ENCODE measurements at places on chromosomes 13 and 19. TPM values are rescaled to one million over a fixed set of nuclear protein-coding genes. Genes with fewer than 3 reads are reported as not detected.

DNA sequence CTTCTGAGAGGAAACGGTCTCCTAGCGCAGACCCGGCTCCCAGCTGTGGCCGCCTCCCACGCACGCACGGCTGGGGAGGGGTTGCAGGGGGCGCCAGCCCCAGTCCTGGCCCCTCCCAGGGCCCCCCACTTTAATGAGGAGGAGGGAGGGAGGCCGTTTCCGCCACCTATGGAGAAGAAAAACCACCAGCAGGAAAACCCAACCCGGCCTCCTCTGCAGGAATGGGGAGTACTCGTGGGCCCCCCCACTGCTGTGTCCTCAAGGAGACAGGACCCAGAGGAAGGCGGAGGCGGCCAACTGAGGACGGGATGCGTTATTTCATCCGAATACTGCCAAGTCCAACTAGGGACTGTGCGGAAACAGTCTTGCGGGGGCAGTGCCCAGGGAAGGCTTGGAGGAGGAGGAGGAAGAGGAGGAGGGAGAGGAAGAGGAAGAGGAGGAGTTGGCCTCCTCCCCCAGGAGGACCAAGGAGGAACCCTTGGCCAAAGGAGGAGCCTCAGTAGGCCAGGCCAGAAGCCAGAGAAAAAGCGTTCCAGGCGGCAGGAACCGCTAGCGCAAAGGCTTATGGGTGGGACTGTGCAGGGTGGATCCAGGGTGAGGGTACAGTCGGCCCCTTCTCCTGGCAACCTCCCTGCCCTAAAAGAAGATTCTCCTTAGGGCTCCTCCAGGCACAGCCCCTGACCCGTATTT lies 3.9 kb upstream of the SSBP4 start:
- DNase-seq: peak; percentile 73

DNA sequence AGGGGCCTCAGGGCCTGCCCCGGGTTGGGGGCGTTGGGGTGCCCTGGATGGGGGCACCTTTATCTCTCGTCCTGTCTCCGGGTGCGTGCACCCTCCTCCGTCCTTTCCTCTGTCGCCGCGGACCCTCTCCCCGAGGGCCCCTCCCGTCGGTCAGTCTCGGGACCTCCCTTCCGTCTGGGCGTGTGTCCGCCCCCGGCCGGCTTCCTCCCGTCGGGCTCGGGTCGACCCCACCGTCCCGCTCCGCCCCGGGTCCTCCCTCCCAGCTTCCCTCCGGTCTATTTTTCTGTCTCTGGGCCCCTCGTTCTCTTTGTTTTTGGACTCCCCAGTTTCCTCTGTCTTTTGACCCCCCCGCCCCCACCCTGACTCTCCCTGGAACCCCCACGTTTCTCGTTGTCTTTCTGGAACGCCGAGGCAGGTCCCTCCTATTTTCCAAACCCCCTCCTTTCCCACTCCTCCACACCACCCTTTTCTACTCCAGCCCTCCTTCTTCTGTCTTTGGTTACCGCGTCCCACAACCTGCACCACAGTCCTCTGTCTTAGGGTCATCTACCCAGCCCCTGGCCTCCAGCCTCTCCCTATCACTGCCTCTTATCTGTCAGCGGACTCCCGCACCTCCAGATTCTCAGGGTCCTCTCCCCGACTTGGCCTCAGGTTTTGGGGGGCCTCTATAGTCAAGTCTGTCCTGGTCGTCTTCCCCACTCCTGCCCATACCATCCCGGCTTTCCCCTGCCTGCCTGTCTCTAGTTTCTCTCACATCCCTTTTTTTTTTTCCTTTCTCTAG lies 757 bp downstream of the EGLN2 start:
- no peak for DNase-seq

DNA sequence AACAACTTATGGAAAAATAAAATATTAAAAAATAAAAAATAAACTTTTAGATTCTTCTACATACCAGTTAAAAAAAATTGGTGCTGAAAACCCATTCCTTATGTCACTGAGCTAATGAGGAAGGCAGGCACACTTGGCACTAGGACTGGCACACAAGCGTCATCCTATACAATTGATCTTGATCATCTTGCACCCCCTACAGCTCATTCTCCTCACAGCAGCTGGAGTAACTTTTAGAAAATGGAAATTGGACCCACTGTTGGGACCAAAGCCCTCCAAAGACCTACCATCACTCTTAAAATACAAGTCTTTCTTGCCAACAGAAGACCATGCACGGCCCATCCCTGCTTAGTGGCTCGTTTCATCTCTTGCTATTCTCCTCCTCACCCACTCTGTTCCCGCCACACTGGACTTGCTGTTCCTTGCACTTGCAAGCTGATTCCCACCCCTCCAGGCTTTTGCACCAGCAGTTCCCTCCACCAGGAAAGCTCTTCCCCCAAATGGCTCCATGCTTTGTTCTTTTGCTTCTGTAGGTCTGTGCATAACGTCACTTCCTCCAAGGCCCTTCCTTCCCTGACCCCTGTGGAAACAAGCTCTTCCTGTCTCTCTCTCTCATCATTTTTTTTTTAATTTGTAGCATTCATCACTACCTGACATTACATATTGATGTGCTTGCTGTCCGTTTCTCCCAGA lies 11.6 kb downstream of the CTU1 start:
- DNase-seq: no peak

DNA sequence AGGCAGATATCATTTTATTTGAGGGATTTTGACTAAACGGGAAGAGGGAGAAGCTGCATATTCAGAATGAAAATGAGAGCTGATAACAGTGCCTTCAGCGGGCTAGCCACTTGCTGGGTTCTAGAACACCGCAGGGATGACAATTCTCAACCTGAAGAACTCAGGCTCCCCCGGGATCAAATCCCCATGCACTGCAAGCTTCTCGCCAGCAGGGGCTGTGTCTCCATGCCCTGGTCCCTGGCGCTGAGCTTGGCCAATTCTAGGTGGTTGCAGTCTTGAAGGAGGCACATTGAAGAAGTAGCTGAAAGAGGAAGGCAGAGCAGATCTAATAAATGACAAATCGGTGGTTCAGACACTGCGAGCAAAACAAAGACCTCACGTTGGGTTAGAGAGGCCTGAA lies 128.7 kb downstream of the UQCRFS1 start:
- no peak for DNase-seq

DNA sequence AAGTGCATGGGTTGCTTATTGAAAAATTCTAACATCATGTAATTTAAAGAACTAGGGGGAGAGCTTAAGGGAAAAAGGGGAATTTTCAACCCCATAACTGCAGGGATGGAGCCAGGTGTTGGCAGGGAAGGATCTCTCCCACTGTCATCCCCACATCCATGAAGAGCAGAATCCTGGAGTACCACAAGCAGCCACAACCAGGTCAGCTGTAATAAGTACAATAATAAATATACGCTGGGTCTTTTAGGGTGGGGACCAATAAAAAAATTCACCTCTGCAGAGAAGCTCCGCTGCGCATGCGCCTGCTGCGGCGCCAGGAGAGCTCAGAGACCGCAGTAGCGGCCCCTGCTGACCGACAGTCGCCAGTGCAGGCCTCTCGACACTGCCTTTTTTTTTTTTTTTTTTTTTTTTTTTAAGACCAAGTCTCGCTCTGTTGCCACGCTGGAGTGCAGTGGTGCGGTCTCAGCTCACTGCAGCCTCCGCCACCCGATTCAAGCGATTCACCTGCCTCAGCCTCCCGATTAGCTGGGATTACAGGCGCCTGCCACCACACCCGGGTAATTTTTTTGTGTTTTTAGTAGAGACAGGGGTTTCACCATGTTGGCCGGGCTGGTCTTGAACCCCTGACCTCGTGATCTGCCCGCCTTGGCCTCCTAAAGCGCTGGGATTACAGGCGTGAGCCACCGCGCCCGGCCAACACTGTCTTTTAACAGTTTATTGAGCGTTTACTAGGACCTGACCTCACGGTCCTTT lies 2.5 kb upstream of the EEF2 start:
- peak; percentile 81 for DNase-seq

GRCh38 chr13:47330031-47330430 lies 433.2 kb upstream of the HTR2A start:
- no peak for DNase-seq

DNA sequence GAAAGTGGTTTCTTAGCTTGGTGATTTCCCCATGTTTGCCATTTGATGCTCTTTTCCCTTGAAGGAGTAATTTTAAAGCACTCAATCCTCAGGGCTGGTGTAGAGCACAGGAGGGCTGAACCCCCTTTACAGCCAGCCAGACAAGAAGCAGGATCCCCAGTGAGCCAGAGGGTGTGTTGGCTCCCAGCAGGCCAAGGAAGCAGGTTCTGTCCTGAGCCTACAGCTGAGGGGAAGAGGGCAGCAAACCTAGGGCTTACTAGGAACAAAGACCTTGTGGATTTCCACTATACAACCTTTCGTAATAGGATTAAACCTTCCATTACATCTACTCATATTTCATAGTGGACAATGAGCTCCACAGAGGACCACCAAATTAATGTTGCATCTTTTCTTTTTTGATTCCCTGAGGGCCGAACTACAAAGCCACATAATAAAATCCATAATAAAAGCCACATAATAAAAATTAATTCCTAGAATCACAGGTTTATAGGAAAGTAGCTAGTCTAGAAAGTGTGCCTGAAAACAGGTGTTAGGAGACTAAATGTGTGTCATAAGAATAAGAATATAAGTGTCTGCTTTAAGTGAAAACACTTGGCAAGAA lies 300.2 kb downstream of the DCLK1 start:
- DNase-seq: no peak

DNA sequence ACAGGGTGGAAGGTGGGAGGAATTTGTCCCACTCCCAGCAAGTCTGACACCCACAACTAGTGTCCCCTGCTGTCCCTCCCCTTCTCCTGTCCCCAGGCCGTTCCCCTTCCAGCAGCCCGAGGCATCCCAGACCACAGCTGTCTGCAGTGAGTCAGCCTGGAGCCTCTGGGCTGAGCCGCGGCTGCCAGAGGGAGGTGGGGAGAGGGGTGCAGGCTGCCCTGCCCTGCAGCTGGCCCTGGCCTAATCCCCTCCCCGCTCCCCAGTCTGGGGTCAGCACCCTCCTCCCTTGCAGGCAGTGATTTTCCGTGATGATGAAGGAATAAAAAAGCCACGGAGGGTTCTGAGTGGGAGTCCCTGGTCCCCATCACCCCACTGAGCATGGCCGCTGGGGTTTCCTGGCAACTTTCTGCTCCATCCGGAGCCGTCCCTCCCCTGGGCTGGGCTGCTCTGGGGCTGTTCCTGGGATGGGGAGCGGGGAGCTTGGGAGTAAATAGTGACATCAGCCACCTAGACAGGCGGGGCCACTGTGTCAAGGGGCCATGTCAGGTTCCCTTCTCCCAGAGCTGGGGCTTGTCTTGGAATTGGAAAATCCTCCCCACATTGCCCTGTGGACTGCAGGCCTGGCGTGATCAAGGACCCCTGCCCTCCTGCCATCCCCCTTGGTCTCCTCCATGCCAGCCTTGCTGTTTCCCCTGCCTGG lies 16.8 kb downstream of the SPC24 start:
- DNase-seq: peak; percentile 50

DNA sequence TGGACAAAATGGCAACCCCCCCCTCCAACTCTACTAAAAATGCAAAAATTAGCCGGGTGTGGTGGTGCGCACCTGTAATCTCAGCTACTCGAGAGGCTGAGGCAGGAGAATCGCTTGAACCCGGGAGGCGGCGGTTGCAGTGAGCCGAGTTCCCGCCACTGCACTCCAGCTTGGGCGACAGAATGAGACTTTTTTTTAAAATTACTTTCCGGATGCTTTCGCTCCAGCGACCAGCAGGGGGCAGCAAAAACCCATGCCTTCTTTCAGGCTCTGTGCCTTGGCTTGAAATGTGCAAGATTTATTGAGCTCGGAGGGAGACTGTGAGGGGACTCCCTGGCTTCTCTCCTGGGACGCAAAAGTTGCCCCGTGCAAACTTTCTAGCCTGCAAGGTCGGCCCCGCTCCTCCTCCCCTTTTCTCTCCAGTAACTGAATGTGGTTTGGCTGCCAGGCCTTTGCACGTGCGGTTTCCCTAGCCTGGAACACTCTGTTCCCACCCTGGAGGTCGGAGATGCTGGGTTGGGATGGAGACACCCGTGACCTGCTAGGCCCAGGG lies 61.4 kb upstream of the NFIC start:
- no peak for DNase-seq

GRCh38 chr13:95295026-95295425 lies 6.2 kb downstream of the ABCC4 start:
- no peak for DNase-seq

- DNase-seq: no peak
Observed at GRCh38 chr13:109548374-109548773, 238.0 kb downstream of the IRS2 start.

GRCh38 chr19:35911790-35912189 lies 3.7 kb upstream of the TYROBP start:
- DNase-seq: no peak

DNA sequence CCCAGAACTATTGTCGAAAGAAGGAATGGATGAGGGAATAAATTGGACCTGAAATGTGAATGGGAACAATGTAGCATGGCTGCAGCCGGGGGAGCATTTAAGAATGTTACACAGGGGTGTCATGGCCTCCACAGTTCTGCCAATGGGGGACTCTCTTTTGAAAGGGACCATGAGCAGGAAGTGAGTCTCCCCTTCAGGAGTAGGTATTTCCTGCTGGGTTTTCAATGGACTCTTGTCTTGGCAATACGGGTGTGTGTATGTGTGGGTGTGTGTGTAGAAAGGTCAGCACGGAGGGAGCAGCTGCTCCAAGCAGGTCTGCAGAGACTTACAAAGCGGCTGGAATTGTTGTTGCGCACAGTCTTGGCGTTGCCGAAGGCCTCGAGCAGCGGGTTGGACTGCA lies 24.4 kb downstream of the MYO1F start:
- no peak for DNase-seq

- DNase-seq: no peak
Observed at GRCh38 chr13:75402787-75403186, 79.2 kb downstream of the TBC1D4 start.

- DNase-seq: no peak
Observed at GRCh38 chr13:112116187-112116950, 49.4 kb downstream of the SOX1 start.

- DNase-seq: no peak
Observed at GRCh38 chr19:56301886-56302620, 12.6 kb downstream of the ZSCAN5A start.

GRCh38 chr19:48415395-48415794 lies 21.9 kb downstream of the GRIN2D start:
- peak; percentile 91 for DNase-seq

DNA sequence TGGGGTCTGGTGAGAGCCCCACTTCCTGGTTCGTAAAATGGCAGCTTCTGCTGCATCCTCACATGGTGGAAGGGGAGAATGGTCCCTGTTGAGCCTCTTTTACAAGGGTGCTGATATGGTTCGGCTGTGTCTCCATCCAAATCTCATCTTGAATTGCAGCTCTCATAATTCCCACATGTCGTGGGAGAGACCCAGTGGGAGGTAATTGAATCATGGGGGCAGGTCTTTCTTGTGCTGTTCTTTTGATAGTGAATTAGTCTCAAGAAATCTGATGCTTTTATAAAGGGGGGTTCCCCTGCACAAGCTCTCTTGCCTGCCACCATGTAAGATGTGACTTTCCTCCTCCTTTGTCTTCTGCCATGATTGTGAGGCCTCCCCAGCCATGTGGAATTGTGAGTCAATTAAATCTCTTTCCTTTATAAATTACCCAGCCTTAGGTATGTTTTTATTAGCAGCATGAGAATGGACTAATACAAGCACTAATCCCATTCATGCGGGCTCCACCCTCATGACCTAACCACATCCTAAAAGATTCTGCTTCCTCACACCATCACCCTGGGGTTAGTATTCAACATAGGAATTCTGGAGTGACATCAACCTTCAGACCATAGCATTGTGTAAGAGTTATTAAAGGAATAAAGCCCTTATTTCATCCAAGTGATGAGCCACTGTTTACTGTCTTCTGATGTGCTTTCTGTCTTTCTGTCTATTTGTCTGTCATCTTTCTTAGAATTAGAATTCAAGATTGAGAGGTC lies 159.0 kb upstream of the IRS2 start:
- no peak for DNase-seq

The DCLK1 gene
- total RNA-seq: 2.7 TPM

The SIGLEC7 gene
- 1.1 TPM for total RNA-seq

The GJB6 gene
- not detected for total RNA-seq
